ENCODE measurements at places on chromosomes 2 and 18. TPM values are rescaled to one million over a fixed set of nuclear protein-coding genes. Genes with fewer than 3 reads are reported as not detected.

- DNase-seq = no peak
Measured at GRCh38 chr2:147390475-147390874, 454.4 kb upstream of the ACVR2A start.

DNA sequence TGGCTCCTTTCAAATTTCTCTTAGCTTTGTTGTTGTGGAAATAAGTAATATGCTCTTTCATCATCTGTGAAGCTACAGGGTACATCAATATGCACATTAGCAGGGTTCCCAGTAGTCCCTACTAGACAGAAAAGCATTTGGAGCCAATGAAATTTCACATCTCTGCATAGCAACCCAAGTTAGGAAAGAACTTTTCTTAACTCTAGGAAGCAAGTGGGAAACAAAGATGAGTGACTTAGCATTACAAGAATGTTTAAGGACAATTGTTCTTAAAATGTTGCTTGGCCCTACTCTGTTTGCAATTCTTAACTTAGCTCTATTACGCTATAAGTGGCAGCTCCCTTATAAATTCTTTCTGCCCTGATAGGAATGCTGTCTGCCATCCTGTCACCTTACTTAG is 39.6 kb downstream of the ZEB2 start:
- no peak for DNase-seq

DNA sequence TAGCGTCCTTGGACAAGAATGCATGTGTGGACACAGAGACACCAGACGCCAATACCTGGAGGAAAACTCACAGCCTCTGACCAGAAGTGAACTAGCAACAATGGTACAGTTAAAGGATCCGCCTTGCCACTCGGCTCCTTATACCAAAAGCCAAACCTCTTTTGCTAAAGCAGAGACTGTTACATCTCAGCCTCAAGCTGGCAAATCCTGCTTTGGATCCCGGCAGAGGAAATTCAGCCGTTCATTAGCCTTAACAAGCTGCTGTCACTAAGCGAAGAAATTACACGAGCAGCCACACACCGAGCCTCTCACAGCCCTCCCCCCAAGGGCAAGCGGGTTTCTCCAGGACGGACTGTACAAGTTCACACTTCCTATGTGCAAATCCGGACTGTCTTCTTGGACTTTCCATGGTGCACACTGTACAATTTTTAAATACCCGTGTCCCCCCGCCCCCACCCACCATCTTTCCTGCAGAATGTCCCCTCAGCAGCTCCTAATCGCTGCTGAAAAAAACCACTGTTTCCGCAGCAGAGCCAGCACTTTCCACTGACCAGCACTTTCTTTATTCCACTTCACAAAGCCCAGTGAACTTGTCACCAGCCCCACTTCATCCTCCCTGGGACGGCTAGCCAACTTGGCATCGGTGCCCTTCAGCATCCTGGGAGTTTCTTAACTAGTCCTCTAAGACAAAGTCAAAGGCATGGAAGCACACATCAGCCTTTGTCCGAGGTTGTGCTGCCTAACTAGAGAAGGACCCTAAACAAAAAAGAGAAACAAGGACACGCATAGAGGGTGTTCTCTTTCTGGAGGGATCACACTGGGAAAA is 1.5 kb downstream of the KLF7 start:
- peak; percentile 84 for DNase-seq

GRCh38 chr2:26668856-26669750 is 23.4 kb upstream of the KCNK3 start:
- peak; percentile 34 for DNase-seq

DNA sequence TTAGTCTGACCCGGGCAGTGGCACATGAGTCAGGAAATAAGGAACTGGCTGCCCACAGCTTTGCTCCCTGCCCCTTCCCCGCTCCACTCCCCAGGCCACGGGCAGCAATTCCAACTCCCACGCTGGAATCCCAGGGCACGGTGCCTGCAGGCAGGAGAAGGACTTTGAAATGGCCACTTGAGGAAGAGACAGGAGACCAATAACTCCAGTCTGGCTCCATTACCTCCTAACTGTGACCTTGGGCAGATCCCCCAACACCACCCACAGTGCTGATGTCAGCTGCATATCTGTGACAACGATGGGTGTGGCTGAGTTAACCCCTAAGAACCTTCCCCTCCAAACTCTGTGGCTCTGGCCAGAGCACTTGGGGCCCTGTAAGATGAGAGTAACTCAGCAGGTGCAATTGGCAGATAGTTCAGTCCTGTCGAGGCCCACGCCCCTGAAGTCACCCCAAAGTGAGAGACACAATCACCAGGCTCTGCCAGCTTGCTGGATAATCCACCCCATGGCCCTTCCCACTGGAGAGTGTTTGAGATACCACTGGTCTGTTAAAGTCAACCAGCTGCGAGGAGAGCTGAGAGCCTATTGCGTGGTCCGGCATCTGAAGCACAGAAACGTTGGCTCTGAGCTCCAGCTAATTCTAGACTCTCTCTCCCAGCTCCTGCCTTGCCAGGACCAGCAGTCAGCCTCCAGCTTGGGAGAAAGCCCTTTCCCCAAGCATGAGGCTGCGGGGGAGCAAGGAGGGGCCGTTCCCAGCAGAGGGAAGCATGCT is 175.2 kb downstream of the TNS1 start:
- no peak for DNase-seq

- no peak for DNase-seq
Measured at GRCh38 chr18:46158499-46158898, 54.3 kb downstream of the HAUS1 start.

- DNase-seq = no peak
Measured at GRCh38 chr2:27281442-27281841, 787 bp upstream of the TRIM54 start.

GRCh38 chr2:38244301-38244700 is 132.8 kb downstream of the ATL2 start:
- DNase-seq = no peak

DNA sequence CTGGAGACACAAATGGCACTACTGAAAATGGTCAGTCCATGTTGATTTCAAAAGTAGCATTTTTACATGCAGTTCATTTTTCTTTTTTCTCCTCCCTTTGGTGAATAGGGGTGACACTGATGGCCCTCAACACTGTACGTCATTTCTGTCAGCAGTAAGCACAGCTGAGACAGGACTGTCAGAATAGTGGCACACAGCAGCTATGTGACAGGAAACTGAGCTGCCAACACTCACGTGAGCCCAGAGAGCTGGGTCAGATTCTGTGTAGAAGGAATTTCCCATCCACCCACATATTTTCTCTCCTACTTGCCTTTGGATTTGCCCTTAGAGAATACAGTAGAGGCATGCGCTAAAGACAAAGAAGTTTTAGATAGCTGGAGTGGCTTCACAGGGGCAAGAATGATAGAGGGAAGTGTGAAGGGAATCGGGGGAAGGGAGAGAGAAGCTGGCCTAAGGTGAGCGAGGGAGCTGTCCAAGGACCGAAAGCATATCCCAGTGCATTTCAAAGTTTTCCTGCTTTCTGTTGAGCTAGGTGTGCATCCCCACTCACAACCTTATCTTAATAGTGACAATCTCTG is 476.6 kb downstream of the CNTNAP5 start:
- no peak for DNase-seq

GRCh38 chr2:156325688-156326525 is 6.6 kb downstream of the NR4A2 start:
- DNase-seq = no peak

- peak; percentile 43 for DNase-seq
Measured at GRCh38 chr2:10344105-10345066, 41.7 kb downstream of the HPCAL1 start.

GRCh38 chr2:208657468-208657867 is 250.9 kb downstream of the PTH2R start:
- no peak for DNase-seq

Gene EFHD1
- total RNA-seq = 69.7 TPM

DNA sequence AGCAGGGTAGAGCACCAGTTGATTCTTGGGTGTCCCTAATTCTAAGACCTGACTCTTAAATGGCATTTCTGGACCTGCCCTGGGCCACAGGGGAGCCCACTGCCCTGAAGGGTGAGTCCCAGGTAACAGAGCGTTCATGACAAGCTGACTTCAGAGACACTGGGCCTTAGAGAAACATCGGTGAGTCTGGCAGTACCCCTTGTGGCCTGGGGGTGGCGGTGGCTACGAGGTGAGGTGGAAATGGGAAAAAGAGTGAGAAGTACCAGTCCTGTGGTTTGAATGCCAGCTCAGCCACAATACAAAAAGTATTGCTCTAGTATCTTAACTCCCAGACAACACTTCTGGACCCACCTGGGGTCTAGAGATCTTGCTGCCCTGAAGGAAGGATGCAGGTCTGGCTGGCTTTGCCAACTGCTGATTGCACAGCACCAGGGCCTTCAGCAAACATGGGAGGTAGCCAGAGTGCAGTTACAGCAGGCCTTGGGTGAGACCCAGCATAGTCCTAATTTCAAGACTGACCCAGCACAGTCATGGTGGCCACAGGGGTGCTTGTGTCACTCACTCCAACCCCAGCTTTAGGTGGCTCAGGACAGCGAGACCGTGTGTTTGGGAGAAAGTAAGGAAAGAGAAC is 44.5 kb downstream of the USP34 start:
- peak; percentile 92 for DNase-seq

- DNase-seq = no peak
Measured at GRCh38 chr2:34815052-34815741, 1216.1 kb upstream of the FAM98A start.

Gene MDH1
- 94.3 TPM for total RNA-seq

Gene SLC5A7
- total RNA-seq = not detected

DNA sequence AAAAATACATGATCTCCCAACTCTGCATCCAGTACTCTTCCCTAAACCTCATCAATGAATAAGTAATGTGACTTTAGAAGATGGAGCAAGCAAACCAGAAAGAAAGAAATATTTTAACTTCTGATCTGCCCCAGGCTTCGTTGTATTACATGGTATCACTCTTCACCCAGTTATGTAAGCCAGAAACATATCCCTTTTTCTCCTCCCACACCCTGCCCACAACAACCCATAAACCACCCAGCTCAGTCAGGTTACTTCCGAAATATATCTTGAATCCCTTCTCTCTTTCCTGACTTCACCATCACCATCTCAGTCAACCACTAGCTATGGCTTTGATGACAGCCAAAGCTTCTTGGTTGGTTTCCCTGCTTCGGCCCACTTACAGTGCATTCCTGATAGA is 295.8 kb upstream of the PARD3B start:
- DNase-seq = no peak

DNA sequence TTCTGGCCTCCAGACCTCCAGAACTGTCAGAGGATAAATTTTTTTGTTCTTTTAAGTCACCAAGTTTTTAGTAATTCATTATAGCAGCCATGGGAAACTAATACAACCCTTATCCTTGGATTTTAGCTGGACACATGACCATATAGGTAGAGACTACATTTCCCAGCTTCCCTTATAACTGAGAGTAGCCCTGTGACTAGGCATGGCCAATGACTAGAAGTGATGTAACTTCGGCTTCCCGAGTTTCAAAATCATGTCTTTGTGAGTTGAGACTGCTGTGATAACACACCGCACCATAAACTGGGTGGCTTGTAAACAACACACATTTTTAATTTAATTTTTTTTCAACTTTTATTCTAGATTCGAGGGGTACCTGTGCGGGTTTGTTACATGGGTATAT is 134.0 kb upstream of the SERTAD2 start:
- DNase-seq = no peak

Gene DSG3
- not detected for total RNA-seq

Gene SALL3
- total RNA-seq = not detected

GRCh38 chr2:203694191-203694590 is 12.2 kb upstream of the CD28 start:
- no peak for DNase-seq

DNA sequence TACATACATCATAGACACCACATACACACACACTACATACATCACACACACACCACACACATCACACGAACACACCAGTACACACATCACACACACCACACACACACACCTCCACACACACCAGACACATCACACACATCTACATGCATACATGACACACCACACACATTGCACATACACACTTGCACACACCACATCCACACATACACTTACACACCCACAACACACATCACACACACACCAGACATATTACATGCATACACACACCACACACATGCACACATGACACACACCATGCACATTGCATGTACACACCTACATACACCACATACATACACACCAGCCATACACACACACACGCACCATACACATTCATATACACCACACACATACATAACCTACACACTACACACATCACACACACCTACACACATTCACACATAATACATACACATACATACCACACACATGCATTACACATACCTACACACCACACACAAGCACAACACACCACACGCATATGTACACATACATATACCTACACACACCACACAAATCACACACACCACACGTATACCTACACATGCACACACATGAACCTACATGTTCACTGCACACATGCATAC is 156.5 kb downstream of the NDUFA10 start:
- no peak for DNase-seq

GRCh38 chr2:161173541-161174194 is 13.4 kb downstream of the TANK start:
- DNase-seq = no peak

Gene LBH
- 123 TPM for total RNA-seq

- no peak for DNase-seq
Measured at GRCh38 chr18:79657342-79657996, 22.1 kb upstream of the CTDP1 start.

Gene GREB1
- total RNA-seq = 0.88 TPM

GRCh38 chr18:32549248-32550110 is 78.8 kb upstream of the GAREM1 start:
- DNase-seq = no peak

DNA sequence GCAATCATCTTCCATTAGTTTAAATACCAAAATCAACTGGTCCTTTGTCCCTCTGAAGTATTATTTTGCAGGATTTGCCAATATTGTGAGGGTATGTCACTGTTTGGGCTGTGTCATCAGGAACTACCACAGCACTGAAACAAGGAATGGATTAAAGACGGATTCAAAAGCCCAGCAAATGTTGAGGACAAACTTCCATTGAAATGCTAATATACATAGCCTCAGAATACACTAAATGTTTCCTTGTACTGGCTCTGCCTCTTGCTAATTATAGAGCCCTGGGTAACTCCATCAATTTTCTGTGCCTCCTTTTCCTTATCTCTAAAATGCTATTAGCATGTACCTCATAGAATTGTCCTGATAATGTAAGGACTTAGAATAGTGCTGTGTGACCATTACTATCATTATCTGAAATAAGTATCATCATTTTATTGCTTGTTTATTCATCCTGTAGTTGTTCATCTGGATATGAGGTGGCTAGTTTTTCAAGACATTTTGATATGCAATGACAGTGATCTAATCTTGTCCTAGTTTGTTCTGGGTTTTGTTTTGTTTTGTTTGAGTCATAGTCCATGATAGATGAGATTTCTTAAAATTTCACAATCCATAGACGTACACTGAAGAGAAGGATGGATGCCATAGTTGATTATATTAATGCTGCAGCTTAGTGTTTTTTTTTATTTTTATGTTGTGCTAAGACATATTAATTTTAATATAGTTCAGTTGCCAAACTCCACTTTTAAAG is 333.4 kb upstream of the KCNH7 start:
- no peak for DNase-seq

GRCh38 chr2:105824446-105824845 is 79.7 kb downstream of the NCK2 start:
- DNase-seq = no peak

GRCh38 chr2:233075966-233076339 is 15.8 kb downstream of the INPP5D start:
- no peak for DNase-seq

Gene SPOPL
- total RNA-seq = 40.3 TPM

Gene PRKAG3
- total RNA-seq = not detected

- no peak for DNase-seq
Measured at GRCh38 chr2:223197046-223197445, 145.1 kb downstream of the KCNE4 start.

Gene STARD6
- total RNA-seq = not detected

Gene PSMA8
- not detected for total RNA-seq

GRCh38 chr2:206217743-206218142 is 56.7 kb upstream of the ZDBF2 start:
- no peak for DNase-seq
